Stimulated activated CD4-positive, alpha-beta T cell treated with anti-CD3 and anti-CD28 coated beads, Interleukin-1b, Interleukin-23, amount 100 ng/mL, for 1 hour (primary cell): ENCODE measurements at places on chromosomes 6 and 20.

DNA sequence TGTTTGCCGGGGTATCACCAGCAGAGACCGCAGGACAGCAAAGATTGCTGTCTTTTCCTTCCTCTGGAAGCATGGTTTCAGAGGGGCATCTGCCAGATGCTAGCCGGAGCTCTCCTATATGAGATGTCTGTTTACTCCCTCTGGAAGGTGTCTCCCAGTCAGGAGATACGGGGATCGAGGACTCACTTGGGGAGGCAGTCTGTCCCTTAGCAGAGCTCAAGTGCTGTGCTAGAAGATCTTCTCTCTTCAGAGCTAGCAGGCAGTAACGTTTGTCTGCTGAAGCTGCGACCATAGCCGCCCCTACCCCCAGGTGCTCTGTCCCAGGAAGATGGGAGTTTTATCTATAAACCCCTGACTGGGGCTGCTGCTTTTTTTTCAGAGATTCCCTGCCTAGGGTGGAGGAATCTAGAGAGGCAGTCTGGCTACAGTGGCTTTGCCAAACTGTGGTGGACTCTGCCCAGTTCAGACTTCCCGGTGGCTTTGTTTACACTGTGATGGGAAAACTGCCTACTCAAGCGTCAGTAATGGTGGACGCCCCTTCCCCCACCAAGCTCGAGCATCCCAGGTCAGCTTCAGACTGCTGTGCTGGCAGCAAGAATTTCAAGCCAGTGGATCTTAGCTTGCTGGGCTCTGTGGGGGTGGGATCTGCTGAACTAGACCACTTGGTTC, 133.0 kb upstream of the FLRT3 start:
- no peak for DNase-seq

GRCh38 chr20:37711994-37712964, 18.4 kb downstream of the CTNNBL1 start:
- no peak for DNase-seq

GRCh38 chr20:45294003-45294368, 12.7 kb upstream of the RBPJL start:
- DNase-seq = no peak

GRCh38 chr6:79818471-79818870, 128.9 kb downstream of the ELOVL4 start:
- DNase-seq = no peak

DNA sequence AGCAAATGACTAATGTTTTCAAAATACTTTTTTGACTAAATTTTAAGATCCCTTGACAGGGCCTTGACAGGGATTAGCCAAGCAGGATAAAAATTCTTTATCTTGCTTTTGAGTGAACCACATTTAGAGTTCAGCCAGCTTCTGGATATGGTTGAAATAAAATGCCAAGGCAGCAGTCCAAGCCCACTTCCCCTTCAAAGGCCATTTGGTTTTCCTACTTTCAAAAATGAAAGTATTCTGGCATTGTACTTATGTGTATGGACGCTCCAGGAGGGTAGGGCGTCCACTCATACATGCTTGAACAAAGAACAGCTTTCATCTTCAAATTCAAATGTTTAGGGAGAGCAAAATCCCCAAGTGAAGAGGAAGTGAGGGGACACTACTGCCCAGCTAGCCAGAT, 82.3 kb upstream of the BCLAF1 start:
- no peak for DNase-seq

GRCh38 chr20:2399390-2399789, 18.7 kb downstream of the TGM6 start:
- DNase-seq = no peak

DNA sequence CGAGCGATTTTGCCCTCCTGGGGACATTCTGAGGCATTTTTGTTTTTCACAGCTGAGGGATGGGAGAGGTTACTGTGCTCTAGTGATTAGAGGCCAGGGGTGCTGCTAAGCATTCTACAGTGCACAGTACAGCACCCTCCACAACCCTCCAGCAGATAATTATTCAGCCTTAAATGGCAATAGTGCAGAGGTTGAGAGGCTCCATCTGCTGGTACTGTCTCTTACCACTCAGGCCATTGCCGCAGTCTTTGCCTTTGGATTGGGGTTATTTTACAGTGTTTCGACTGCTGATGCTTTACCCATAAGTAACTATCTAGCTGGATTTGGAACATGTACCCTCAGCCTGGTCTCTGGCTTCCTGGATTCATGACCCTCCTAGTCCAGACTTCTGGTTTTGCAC, 705.3 kb downstream of the KIF16B start:
- DNase-seq = no peak

- DNase-seq = no peak
These were observed 83.8 kb downstream of the FOXF2 start for GRCh38 chr6:1473166-1473565.

- no peak for DNase-seq
These were observed 408 bp downstream of the PTCHD4 start for GRCh38 chr6:48110436-48111142.

DNA sequence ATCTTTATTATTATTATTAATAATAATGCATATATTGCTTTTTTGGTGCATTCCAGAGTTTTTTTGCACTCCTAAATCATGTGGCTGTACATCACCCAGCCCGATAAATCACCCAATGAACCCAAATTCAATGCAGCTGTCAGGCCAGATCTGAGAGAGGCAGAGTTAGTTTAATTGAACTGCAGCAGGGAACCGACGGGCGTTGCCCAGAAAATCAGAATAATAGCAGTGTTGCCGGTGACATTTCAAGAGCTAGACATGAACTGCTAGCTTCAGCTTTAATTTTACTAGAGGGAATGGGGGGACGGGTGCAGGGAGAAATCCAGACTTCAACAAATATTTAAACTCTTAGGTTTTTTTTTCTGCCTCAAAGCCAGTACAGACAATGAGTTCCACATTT, 135.0 kb downstream of the CLIC5 start:
- no peak for DNase-seq

GRCh38 chr6:14224359-14225103, 107.0 kb downstream of the CD83 start:
- DNase-seq = no peak

DNA sequence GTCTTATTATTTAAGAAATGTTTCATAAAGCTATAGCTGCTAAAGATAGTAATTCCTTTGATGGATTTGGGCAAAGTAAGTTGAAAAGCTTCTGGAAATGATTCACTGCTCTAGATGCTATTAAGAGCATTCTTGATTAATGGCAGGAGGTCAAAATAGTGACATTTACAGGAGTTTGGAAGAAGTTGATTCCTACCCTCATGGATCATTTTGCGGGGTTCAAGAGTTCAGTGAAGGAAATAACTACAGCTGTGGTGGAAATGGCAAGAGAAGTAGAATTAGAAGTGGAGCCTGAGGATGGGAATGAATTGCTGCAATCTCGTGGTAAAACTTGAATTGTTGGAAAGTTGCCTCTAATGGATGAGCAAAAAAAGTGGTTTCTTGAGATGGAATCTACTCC, 316.1 kb downstream of the UTRN start:
- no peak for DNase-seq

- DNase-seq = no peak
These were observed 123.7 kb downstream of the MRPL14 start for GRCh38 chr6:44003345-44004061.
